Retina (tissue), 1 donor: ENCODE measurements at places on chromosomes 11 and 22.

- DNase-seq, result no peak
Measured at GRCh38 chr11:111814557-111815320, 48.5 kb upstream of the PPP2R1B start.

DNA sequence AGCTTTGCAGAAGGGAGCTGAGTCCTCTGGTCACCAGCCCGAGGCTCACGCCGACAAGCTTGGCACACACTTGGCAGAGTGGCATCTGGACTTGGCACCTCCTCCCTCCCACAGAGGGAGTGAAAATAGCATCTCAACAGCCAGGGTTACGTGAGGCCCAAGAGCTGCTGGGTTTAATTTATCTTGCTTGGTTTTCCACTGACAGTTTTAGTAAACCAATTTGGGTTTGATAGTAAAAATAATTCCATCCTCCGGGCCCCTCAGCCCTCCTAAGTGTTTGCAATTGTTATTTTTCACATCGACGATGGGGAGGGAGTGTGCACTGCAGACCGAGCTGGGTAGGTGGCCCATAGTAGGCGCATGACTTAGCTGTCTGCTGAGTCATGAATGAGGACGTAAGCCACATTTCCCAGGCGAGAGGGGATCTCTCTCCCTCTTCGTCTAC, 107.6 kb upstream of the ASPHD2 start:
- DNase-seq, result no peak

DNA sequence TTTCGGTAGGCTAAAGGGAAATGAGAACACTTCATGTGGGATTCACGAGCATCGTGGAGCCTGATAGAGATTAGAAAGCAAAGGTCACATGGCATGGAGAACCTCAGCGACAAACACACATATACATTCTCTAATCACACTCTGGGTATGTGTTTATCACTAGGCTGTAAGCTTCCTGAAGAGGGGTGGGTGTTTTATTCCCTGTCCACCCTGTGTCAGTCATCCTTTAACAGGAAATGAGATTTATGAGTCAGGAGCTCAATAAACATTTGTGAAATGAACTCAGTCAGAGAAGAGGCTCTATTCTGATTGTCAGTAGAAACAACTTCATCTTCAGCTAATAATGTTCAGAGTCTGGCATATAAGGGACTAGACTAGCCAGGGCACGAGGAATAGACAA, 71.7 kb upstream of the EIF3M start:
- no peak for DNase-seq

- peak; percentile 0 for DNase-seq
Measured at GRCh38 chr11:2084721-2085120, 54.5 kb downstream of the IGF2 start.

GRCh38 chr22:24994070-24994763, 41.7 kb downstream of the KIAA1671 start:
- DNase-seq, result no peak

DNA sequence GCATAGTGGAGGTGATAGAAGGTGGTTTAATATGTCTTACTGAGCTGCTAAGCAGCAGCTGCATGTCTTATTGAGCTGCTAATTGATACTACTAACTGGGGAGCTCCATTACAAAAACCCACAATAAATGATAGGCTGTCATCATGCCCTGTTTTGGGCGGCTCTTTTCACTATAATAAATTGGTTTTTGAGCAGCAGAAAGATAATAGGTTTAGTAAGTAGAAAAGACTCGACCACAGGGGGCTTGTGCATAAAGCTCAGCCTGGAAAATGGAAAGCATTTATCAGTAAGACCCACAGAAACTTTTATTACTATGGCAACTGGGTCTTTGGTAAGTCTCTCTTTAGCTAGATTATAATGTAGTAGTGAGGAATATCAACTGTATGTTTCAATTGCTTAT, 117.6 kb downstream of the LDLRAD3 start:
- no peak for DNase-seq

- DNase-seq, result no peak
Measured at GRCh38 chr11:59553323-59553722, 42.0 kb downstream of the OR4D9 start.

DNA sequence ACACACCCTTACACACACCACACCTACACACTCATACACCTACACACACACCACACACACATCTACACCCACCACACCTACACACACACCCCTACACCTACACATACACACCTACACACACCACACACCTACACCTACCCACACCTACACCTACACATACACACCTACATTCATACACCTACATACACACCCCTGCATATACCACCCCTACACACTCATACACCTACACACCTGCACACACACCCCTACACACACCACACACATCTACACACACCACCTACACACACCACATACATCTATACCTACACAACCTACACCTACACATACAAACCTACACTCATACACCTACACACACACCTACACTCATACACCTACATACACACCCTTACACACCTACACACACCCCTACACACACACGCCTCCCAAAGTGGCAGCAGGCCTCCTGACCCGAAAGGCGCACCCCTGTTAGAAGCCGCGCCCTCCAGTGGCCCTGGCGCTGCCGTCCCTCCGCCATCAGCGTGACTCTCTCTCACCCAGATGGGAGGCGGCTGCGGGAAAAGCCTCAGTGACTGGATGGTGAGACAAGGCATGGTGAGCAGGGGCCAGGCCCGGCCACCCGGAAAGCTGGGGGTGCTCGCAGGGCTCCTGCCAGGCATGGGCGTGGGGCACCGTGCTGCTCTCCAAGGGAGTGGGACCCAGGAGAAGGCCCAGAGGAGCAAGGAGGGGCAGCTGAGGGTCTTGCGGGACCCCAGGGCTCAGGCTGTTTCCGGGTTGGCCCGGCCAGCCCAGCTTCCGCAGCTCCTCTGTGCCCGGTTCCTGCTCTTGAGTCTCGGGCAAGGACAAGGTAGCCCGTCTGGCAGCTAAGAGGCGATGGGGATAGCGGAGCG, 37.0 kb upstream of the HMOX1 start:
- no peak for DNase-seq

- no peak for DNase-seq
Measured at GRCh38 chr22:47627556-47628253, 865.3 kb downstream of the TBC1D22A start.

- DNase-seq, result no peak
Measured at GRCh38 chr22:46432164-46433068, 96.9 kb downstream of the TRMU start.

DNA sequence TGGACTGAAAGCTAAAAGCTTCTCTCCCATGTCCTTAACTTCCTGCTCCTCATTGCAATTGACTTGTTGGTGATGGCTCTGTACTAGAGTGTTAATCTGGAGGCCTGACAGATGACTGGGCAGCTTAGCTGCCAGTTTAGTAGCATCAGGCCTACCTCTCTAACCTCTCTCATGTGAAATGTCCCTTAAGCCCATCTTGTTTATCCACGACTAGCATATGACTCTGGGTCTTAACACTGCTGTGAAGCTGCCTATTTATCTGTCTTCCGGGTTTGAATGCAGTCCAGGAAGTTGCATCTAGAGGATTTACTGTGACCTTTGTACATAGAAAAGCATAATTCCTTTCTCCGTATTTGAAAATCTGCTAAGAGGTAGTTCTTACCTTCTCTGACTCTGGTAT, 85.3 kb upstream of the HORMAD2 start:
- DNase-seq, result no peak

GRCh38 chr11:116615211-116615865, 157.4 kb downstream of the BUD13 start:
- DNase-seq, result no peak

DNA sequence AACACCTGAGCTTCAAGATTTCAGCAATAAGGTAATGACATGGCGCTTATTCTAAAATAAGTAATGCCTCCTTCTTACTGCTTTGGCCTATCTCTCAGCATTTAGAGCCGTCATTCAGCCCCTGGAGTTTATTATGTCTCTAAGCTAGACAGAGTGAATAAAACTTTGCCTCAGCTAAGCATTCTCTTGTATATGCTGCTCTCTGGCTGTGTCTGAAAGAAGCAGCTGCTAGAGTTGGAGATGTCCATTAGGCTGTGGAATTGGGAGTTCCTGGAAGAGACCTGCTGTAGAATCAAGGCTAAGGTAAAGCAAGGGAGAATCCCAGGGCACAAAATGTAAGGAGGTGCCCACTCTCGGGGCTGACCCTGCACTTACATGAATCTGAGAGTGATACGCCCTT, 35.5 kb upstream of the TTC12 start:
- DNase-seq, result no peak

DNA sequence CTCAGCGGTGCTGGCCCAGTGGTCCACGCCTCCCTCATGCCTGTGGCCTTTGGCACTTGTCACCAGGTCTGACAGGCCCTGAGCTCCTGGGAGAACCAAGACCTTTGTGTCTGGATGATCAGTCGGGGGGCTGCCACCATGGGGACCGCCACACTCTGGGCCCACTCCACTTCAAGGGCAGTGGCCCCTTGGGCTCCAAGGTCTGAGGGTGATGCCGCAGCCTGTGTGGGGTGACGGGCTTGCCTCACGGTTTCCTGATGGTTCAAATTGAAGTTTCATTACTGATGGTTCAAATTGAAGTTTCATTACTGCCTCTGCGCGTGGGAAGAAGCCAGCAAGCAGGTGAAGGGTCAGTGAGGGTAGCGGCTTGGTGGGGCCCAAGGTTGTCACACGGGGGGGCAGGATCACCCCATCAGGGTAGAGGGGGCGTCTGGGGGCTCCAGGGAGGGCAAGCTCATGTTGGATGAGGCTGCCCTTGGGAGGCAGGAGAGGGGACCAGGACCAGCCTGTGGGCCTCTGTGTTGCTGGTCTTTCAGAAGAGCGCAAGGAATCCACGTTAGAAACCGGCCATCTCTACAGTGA, 27.5 kb downstream of the TRMU start:
- no peak for DNase-seq

GRCh38 chr22:38456841-38457699, 2.1 kb upstream of the KCNJ4 start:
- no peak for DNase-seq

GRCh38 chr11:112200252-112200651, 24.9 kb downstream of the BCO2 start:
- DNase-seq, result no peak

- DNase-seq, result no peak
Measured at GRCh38 chr11:86064220-86064803, 4.6 kb downstream of the PICALM start.

DNA sequence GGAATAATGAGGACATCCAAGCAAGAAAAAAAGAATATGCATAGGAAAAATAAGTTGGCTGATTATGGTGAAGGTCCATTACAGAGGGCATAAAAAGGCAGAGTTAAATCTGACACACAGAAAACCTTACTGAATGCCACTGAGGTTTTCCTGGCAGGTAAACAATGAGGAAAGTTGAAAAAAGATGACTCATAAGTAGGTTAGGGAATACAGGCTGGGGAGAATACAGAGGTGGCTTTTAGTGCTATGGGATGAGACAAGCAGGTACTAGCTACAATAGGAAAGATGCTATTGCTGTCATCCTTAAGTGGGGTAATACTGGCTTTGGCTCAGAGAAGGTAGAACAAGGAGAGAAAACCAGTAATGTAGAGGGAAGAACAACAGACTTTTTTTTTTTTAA, 44.7 kb downstream of the CSTF3 start:
- DNase-seq, result no peak

DNA sequence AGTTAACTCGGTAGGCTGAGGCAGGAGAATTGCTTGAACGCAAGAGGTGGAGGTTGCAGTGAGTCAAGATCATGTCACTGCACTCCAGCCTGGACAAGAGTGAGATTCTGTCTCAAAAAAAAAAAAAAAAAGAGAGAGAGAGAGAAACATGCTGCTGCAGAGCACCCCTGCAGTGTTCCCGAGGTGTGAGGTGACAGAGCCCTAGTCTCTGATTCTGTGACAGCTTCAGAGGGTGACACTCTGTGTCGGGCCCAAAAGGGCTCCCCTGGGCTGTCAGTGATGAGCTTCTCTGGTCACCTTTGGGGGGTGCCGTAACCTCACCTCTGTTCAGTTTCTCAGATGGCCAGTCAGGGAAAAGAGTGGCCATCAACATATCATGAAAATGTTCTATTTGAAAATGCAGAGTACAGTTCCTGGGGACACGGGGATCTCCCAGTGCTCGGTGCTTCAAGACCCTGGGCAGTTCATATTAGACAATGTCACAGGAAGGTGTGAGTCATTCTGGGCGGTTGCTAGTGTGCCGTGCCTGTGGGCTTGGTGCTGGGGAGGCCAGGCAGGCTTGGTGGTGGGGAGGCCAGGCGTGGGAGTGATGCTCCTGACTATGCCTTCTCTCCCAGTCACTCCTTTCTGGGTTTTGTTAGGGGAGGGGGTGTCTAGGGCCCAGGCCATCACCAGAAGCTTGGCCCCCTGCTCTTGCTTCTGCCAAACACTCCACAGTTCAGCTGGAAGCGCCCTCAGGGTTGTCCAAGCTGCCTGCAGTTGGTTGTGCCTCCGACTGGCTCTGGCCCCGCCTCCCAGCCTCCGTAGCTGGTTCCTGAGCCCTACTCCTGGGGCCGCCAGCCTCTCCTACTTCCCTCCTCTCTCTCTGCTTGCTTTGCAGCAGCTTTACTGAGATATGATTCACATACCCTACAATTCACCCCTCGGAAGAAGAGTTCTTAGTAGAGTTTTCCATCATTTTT, 52.5 kb upstream of the CLDN5 start:
- no peak for DNase-seq

GRCh38 chr11:19244084-19244483, 3.3 kb upstream of the E2F8 start:
- no peak for DNase-seq

- DNase-seq, result no peak
Measured at GRCh38 chr11:7421136-7421535, 64.2 kb upstream of the OLFML1 start.

- peak; percentile 72 for DNase-seq
Measured at GRCh38 chr11:60785806-60786361, 751 bp downstream of the MS4A10 start.

GRCh38 chr11:1238767-1239595, 16.1 kb downstream of the MUC5B start:
- DNase-seq, result no peak

DNA sequence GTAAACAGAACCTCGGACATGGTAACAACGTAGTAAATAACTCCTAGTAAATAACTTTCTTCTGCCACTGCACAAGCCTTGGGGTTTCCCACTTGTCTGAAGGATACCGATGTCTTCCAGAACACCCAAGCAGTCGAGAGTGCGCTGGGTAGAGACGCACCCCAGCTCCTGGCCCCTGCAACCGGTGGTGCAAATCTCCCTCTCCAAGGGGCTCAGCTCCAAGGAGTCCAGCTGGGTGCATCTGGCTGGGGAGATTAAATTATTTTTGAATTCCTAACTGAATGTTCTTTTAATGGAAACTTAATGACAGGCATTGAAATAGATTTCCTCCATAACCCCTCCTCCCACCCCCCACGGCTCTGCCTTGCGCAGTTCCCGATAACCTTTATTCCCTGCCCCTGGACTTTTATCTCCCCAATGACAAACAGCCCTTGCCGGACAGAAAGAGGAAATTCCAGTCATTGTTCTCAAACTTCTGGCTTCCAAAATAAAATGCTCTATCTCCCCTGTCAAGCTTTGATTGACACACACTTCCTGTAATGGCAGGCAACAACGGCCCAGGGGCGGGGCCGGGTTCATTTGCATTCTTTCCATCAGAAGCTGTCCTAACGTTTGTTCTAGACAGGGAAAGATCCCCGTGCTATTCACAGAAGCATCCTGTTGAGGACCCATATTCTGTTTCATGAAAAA, 31.2 kb downstream of the KCNJ1 start:
- DNase-seq, result no peak

- no peak for DNase-seq
Measured at GRCh38 chr11:65258988-65259387, 2.8 kb upstream of the POLA2 start.

- DNase-seq, result no peak
Measured at GRCh38 chr11:77084581-77085191, 17.9 kb downstream of the CAPN5 start.
